Foreskin keratinocyte (primary cell): ENCODE measurements at places on chromosomes 13 and 19.

GRCh38 chr13:22893777-22894176 is 287.0 kb upstream of the SGCG start:
- DNase-seq = no peak

DNA sequence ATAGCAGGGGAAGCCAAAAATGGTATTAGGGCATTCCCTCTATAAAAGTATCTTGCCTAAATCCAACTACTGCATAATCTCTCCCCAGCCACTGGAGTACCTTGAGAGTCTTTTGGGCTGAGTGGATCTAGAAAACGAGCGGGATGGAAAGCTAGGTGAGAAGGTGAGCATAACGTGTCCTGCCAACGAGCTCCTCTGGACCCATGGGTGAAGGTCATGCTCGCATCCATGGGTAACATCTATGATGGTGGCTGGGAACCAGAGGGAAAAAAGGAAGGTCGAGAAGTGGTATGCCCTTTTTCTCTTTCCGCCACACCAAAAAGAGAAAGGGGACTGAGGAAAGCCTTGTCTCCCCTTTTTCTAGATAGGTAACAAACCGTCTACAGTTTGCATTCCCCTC is 63.0 kb downstream of the ZNF208 start:
- DNase-seq = no peak

DNA sequence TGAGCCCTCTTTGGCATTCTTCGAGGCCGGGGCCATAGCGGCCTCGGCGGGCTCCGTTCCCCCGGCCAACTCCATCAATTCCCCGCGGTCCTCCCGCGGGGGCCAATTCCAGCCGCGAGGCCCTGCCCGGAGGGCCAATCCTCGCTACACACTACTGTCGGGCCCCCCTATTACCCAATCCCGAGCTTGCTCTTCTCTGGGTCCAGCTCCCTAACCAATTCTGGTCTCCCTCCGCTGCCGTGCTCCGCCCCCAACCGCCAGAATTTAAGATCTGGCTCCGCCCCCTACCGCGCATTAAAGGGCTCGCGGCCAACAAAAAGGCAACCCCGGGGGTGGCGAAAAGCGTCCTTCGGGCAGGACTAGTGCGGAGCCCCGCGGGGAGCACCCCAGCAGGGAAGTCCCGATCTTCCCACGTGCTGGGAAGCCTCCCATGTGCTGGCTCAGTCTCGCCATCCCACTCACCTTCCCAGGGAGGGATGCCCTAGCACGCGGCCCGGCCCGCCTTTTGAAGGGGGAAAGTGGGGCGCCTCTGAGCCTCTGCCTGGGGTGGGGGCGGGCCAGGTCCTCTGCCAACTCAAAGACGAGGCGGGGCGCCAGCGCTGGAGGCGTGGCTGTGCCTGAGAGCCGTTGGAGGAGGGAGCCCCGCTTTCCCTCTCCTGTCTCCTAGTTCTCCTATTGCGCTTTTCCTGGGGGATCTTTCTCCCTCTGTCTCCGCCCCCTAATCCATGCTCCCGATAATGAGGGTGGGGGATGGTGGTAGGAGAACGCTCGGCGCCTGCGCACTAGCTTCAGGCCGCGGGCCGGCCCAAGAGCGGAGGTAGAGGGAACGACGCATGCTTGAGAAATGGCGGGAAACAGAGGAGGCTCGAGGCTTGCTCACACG is 3.5 kb downstream of the LIPE start:
- DNase-seq = peak; percentile 86

DNA sequence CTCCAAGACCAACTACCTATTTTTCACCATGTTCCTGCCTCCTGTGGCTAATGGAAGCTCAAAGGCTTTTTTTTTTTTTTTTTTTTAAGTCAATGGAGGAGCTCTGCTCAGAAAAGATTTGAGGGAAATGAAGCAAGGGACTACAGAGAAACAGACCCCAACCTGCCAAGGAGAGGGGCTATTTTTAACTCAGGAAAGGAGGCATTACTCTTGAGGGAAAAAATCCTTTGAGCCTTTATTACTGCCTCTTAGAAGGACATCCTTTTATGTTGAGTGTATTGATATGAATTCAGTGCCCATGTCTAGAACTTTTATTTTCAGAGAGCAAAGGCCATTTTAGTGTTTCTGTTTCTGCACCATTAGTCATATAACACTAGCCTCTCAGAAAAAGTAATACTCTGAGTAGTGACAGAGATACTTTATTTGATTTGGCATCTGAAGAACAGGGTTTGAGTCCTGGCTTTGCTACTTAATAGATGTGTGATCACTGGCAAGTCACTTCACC is 68.1 kb upstream of the PCDH8 start:
- no peak for DNase-seq

GRCh38 chr19:32415246-32415645 is 9.7 kb downstream of the DPY19L3 start:
- no peak for DNase-seq

GRCh38 chr19:45716359-45717130 is 14.2 kb downstream of the FBXO46 start:
- DNase-seq = no peak

DNA sequence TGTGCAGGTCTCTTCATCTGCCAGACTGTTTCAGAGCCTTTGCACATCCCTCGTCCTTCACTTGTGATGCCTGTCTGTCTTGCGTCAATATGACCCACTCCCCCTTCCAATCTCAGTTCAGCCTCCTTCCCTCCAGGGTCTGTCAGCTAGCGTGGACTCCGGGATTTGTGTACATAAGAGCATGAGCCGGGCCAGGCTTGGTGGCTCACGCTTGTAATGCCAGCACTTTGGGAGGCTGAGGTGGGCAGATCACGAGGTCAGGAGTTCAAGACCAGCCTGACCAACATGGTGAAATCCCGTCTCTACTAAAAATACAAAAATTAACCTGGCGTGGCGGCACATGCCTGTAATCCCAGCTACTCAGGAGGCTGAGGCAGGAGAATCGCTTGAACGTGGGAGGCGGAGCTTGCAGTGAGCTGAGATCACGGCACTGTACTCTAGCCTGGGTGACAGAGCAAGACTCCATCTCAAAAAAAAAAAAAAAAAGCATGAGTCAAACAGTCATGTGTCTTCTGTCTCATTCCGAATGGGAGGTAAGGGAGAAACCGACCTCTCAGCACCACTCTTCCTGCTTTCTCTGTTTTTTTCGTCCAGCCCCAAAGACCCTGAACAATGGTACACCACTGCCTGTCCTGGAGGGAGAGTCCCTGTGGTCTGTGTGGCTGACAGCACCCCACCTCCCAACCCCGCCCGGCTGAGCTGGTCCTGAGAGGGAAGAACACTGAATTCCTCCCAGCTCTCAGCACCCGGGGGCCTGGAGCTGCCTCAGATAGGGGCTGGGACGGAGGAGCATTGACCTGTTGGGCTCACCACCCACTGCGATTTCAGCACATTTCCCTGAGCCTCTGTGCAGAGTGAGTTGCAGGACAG is 2.4 kb upstream of the SIGLEC9 start:
- no peak for DNase-seq

DNA sequence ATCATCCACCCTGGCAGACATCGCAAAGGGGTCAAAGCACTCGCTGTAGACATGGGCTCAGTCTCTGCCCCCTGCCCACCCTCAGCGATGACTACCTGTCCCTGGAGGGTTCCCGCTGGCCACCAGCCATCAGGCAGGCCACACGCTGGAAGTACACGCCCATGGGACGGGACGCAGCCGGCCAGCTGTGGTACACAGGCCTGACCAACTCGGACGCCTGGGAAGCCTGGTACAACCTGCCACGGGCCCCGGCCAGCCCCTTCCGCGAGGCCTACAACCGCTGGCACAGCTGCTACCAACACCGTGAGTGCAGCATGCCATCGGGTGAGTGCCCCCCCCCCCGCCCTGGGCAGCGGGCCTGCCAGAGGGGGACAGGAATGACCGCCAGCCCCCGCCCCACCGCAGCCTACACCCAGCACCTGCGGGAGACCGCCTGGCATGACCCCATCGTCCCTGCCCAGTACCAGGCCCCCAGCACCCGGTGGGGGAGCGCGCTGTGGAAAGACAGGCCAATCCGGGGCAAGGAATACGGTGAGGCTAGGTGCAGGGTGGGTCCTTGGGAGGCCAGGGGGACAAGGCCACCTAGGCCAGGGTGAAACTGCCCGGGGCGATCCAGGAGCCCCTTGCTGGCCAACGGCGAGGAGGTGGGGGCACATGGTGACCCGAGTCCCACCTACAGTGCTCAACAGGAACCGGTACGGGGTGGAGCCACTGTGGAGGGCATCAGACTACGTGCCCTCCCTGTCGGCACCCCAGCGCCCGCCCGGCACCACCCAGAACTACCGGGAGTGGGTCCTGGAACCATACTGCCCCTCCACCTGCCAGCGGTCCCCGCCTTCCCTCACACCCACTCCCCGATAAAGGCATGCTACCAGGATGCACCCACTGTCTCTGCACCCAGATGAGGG is 4.4 kb downstream of the TEKTIP1 start:
- DNase-seq = no peak
